ENCODE measurements at places on chromosomes 13 and 19. TPM values are rescaled to one million over a fixed set of nuclear protein-coding genes. Genes with fewer than 3 reads are reported as not detected.

DNA sequence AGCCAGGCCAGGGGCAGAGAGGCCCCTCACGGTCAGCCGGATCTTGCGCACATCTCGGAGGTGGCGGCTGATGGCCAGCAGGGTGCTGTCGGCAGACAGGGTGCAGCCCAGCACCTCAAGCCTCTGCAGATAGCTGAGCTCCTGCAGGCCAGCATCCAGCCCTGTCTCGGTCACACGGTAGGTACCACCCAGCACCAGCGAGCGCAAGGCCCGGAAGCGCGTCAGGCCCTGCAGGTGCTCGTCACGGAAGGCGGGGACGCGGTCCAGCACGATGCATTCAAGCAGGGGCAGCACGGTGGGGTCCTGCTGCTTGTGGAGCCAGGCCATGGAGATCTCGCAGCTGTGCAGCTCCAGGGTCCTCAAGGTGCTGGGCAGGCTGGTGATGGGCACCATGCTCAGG lies 7.7 kb downstream of the FBXL12 start:
- no peak for DNase-seq

DNA sequence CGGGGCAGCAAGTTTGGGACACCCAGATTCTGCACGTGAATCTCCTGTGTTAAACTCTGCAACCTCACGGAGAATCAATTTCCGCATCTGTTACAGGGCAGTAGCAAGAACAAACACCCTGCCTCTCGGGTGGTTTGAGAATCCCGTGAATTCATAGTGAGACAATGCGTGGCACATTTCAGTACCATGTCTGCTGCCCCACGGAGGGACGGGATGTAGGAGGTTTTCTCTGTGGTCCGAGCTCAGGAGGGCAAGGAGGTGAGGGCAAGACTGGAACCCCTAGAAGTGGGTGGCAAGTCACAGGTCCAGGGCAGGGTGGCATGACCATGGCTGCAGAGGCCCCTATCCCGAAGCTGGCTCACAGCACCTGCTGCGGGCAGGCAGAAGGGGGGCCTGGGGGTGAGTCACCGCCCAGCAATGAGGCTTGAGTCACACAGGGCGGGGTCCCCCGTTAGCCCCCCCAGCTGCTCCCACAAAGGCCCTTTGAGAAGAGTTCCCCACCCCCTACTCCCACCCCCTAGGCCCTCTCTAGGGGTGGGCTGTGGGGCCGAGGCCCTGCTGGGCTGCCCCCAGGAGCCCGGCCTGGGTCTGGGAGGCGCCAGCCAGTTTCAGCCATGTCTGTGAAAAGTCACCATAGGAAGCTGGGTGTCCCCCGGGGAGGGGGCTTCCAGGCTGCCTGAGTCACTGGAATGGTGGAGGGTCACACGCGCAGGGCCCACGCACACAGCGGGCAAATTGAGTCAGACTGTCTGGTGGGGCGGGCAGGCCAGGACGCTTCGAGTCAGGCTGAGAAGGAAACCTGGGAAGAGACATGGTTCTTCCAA lies 25.8 kb upstream of the NANOS3 start:
- peak; percentile 85 for DNase-seq

GRCh38 chr19:615619-616018 lies 17.7 kb downstream of the POLRMT start:
- peak; percentile 7 for DNase-seq

DNA sequence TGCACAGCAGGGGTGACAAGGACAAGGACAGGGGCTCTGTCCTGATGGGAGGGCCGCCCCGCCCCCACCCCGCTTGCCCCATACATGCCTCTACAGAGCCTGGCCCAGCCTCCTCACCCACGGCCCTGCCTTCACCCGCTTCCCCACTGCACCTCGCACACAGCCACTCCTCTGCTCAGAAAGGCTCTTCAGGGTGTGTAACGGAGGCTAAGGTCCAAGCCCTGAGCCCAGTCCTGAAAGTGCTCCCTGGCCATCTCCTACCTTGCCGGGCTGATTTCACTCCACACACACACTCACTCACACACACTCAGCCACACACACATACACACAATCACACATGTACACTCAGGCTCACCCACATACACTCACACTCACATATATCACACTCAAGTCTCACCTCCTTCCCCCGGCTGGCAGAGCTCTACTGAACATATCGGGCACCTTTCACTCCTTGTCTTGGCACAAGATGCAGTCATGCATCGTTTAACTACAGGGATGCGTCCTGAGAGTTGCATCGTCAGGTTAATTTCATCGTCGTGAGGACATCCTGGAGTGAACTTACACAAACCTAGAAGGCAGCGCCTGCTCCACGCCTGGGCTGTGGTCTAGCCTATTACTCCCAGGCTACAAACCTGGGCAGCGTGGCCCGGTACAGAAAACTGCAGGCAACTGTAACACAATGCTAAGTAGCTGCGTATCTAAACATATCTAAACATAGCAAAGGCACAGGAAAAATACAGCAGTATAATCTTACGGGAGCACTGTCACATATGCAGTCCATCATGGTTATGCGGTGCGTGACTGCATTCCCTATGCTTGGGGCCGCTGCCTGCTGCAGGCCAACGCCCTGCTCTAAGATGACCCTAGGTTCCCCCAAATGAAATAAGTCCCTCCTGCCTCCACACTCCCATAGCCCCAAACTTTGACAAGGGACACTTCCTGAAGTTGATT lies 13.1 kb downstream of the EPS15L1 start:
- no peak for DNase-seq

GRCh38 chr13:71323266-71323665 lies 543.7 kb downstream of the DACH1 start:
- DNase-seq, result no peak

DNA sequence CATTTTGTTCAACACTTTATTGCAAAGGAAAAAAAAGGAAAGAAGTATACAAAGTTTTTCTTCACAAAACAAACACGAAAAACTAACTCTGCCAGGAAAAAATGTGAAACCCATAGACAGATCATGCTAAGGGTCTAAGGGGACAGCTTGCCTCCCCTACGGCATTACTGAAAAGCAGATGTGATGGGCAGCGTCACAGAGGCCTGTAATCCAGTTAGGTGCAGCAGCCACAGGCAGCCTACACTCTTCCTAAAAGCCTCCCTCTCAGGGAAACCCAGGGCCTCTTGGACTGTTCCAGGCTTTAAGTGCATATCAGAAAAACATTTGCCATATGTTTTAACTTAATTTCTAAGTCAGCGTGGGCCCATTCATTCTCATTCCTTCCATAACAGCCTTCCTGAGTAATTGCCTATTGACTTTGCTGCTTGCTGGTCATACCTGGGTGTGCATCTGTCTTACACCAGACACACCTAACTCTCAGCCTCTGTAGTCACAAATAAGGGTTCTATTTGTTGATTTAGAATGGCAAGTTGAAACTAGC lies 135.7 kb upstream of the SERP2 start:
- peak; percentile 99 for DNase-seq

GRCh38 chr19:50427997-50428425 lies 4.7 kb upstream of the MYBPC2 start:
- peak; percentile 30 for DNase-seq

- DNase-seq, result no peak
Observed at GRCh38 chr19:44605547-44605946, 7.8 kb upstream of the IGSF23 start.

DNA sequence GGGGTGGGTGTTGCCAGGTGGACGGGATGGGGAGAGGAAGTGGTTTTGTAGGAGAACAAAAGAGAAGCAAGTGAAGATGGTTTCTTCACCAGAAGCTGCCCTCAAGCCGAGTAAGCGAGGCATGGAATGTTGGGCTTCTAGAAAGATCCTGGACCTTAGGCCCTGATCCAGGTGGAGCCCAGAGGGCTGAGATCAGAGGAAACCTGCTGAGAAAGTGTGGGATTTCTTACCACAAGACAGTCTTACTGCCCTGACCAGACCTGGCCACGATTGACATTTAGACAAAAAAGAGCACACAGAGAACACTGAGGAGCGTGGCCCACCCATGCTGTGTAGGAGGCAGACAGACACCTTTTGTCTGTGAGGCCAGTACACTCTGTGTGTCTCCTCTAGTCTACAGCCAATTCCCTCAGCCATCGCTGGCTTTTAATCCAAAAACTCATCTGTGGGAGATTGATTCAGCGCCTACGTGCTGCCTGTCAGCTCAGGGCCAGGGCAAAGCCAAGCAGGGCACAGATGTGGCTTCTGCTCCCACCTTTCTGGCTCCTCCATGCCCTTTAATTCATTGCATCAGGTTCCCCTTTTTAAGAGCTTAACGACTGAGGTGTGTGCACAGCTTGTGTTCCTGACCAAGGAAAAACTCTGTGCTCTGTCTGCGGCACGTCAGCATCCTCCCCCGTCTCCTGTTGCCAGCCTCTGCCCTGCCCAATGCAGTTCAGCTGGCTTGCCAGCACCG lies 123.3 kb downstream of the AKAP11 start:
- no peak for DNase-seq

The CEBPA gene
- 10.8 TPM for total RNA-seq

The FGF21 gene
- total RNA-seq, result not detected

The CEBPG gene
- 124 TPM for total RNA-seq

The ZNF536 gene
- total RNA-seq, result not detected

The ZNF506 gene
- 12.0 TPM for total RNA-seq

The PTPRS gene
- total RNA-seq, result 10.3 TPM

The PPFIA3 gene
- total RNA-seq, result 1.3 TPM

The IZUMO2 gene
- total RNA-seq, result not detected

The SYT5 gene
- total RNA-seq, result 0.26 TPM

The USF2 gene
- total RNA-seq, result 60.8 TPM

Data from bronchial epithelial cell (primary cell).